ENCODE measurements at places on chromosomes 1 and 21.

- DNase-seq: no peak
These were observed 18.0 kb downstream of the CD247 start for GRCh38 chr1:167500283-167500860.

DNA sequence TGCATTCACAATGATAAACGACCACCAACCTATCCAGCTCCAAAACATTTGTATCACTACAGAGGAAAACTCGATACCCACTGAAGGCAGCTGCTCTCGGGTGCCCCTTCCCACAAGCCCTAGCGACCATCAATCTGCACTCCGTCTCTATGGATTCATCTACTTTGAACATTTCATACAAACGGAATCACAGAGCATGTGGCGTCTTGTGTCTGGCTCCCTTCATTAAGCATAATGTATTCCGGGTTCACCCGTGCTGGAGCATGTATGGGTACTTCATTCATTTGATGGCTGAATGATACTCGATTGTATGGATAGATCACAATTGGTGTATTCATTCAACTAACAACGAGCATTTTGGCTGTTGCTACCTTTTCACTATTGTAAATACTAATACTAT is 340.2 kb downstream of the SMYD3 start:
- DNase-seq: no peak

DNA sequence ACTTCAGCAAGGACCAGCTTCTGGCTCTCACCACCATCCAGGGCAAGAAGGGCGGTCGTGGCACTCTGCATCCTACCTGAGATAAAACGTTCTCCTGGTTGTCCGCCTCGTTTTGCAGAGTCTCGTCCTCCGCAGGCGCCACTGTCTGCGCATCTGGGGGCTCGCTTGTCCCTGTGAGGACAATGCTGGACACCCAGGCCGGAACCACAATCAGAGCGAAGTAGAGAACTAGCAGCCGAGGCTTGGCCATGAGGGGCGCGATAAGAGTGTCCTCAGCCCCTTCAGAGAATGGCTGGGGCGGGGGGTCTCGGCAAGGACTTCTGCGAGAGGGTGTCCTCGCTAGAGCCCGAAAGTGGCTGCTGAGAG is 505 bp downstream of the OLFML2B start:
- no peak for DNase-seq

- no peak for DNase-seq
These were observed 80.9 kb downstream of the PCBP3 start for GRCh38 chr21:45724345-45724961.

DNA sequence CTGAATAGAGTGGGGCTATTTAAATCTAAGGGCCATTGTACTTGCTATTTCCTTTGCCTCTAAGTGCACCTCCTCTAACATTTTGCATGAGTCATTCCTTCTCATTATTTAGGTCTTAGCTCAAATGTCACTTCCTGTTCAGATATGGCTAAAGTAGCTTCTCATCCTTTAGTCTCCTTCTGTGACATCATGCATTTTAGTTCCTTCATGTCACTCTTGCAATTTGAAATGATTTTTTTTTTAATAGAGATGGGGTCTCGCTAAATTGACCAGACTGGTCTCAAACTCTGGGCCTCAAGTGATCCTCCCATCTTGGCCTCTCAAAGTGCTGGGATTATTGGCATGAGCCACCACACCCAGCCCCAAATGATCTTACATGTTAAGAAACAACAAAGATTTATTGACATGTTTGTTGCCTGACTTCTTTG is 6.6 kb downstream of the TBX19 start:
- DNase-seq: no peak

- no peak for DNase-seq
These were observed 27.2 kb downstream of the LRRN2 start for GRCh38 chr1:204658295-204658694.

DNA sequence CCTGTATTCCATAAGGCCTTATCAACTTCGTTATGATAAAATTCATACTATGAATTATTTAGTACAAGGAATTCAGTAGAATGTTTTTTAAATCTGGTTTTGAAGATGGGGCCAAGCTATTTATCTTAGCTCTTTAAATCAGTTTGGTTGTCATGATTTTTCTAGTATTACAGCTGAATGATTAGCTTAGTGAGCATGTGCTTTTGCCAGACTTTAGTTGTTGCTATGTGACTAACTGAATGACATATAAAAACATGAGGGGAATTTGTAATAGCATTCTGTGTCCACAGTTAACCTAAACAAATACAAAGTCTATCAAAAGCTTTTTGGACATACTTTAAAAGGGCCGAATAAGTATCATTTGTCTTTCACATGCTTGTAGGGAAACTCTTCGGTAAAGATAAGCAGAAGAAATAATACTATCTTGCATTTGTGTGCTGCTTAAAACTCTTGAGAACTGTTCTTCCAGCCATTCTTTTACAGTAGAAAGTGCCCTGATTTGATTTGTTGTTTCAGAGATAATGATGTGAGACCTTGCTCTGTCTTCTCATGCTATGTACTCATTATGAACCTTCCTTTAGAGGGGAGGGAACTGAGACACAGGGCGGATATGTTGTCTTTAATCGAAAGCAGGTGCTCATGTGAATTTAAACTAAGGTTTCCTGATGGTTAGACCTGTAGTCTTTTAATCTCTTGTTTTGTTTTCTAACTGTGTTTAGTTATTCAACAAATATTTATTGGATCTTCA is 18.8 kb downstream of the NEK7 start:
- no peak for DNase-seq

DNA sequence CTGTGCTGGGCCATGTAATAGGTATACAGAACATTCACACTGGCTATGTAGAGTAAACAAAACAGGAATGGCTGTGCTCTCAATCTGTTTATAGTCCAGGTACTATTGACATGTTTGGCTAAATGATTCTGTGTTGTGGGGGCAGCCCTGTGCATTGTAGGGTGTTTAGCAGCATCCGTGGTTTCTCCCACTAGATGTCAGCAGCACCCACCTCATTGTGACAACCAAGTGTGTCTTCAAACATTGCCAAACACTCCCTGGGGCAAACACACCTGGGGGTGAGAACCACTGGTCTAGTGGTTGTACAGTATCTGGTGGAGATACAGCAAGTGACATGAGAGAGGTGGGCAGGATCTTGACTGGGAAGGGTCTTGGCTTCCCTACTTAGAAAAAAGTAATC is 80.4 kb upstream of the SPATA6 start:
- no peak for DNase-seq
